MG63 (cell line): ENCODE measurements at places on chromosomes 13 and 19. TPM values are rescaled to one million over a fixed set of nuclear protein-coding genes. Genes with fewer than 3 reads are reported as not detected.

ATP1A3 gene
- total RNA-seq = not detected in 2 replicates

C19orf85 gene
- not detected in 2 replicates for total RNA-seq

BRCA2 gene
- total RNA-seq = 6.1 and 11.2 TPM in 2 replicates

TMEM205 gene
- total RNA-seq = 139 and 195 TPM in 2 replicates

MAB21L1 gene
- total RNA-seq = 0.36 TPM in 1 of 2 replicates, not detected in the other

GAMT gene
- total RNA-seq = 22.1 and 30.7 TPM in 2 replicates

RASGRP4 gene
- total RNA-seq = not detected in 2 replicates

- no peak for DNase-seq
Observed at GRCh38 chr13:94218537-94218936, 260.9 kb downstream of the DCT start.

DNA sequence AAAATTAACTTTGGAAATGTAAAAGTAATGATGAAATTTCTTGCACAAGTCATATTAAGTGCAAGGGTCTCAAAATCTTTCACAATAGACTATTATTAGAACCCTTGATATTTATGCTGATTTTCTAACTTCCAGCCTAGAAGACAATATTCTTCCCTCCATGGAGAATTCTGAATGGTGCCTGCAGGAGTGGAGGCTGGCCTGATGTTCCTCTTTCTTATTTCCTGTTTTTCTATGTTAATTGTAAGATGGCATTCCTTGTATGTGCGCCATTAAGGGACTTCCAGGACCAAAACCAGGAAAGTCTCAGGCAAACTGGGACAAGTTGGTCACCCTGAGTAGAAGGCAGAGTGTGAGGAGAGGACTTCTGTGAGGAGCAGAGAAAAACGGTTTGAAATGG, 294.9 kb downstream of the DLEU7 start:
- DNase-seq = no peak
